Stimulated activated CD8-positive, alpha-beta memory T cell treated with anti-CD3 and anti-CD28 coated beads, Interleukin-7, amount 100 ng/mL, for 1 hour (primary cell): ENCODE measurements at places on chromosomes 1 and 21.

GRCh38 chr1:166975361-166976129 is at the start of gene ILDR2:
Gene ILDR2, minus strand, starts transcription at chr1:166975540. Its CDS starts 272 bp downstream, at chr1:166975268.
- DNase-seq, result peak; percentile 11

GRCh38 chr1:175887981-175888428 is 144.6 kb upstream of the TNR start:
- no peak for DNase-seq

GRCh38 chr1:62487956-62488355 is 51.1 kb downstream of the USP1 start:
- no peak for DNase-seq

DNA sequence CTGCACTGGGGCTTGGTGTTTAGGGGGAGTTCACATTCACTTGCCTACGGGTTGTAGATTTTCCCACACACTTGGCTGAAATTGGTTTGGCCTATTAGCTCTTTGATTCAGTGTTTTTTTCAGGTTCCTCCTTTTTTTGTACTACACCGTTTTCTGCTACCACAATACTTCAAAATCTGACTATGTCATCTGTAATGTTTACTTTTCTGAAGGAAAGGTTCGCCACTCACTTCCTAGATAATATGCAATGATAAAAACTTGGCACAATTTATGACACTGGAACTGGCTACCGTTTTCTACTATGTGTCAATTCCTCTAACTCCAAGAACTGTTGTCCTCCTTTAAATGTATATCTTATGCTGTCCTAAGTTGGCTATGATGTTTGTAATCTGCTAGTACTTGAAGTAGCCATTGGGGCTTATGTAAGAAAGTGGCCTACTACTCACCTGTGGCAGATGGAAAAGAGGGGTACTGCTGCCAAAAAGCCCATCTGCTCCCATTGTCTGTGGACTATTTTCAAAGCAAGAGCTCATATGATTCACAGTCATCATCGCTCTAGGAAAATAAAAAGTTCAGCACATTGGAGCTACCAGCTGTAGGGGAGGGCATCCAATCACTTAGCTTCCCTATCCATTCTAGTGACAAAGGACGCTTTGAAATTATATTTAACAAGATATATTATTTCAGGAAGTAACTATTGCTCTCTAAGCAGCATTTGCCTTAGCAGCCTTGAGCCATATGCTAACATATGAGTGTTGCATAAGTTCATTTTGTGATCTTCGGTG is 42.4 kb upstream of the BACH1 start:
- no peak for DNase-seq

GRCh38 chr21:43345746-43346409 is 81.1 kb downstream of the SIK1 start:
- no peak for DNase-seq

DNA sequence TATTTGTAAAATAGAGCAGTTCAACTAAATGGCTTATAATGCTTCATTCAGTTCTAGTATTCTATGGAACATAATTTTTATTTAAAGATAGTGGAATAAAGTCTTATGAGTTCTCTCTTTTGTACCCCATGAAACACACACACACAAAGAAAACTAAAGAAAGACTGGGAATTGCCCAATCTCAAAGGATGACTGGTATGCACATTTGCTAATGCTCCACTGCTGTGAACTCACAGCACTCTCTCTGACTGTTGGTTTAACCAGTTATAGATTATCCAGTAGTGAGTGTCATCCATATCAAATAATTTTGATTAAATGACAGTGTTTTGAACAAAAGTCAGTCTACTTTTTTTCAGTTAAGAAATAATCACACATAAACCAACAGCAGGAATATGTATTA is 1082.4 kb upstream of the B3GALT2 start:
- DNase-seq, result no peak

- DNase-seq, result peak; percentile 24
Observed at GRCh38 chr1:91555821-91556531, 55.3 kb downstream of the CDC7 start.

GRCh38 chr1:17673329-17674072 is 81.6 kb upstream of the ACTL8 start:
- no peak for DNase-seq

- no peak for DNase-seq
Observed at GRCh38 chr1:232247669-232248068, 382.3 kb downstream of the SIPA1L2 start.

GRCh38 chr1:152096931-152097330 is 8.1 kb upstream of the TCHHL1 start:
- DNase-seq, result no peak

- no peak for DNase-seq
Observed at GRCh38 chr1:201561195-201561564, 22.3 kb downstream of the NAV1 start.

DNA sequence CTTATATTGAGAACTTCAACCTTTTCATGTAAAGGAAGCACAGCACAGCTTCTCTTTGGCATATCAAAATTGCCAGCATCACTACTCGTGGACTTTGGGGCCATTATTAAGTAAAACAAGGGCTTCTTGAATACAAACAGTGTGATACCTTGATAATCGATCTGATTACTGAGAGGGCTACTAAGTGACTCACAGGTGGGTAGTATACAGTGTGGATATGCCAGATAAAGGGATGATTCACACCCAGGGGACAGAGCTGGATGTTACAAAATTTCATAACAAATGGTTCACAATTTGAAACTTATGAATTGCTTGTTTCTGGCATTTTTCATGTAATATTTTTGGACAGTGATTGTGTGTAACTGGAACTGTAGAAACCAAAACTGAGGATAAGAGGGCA is 15.4 kb downstream of the HDAC1 start:
- DNase-seq, result no peak

- DNase-seq, result no peak
Observed at GRCh38 chr1:205453466-205453865, 2.4 kb downstream of the BLACAT1 start.

DNA sequence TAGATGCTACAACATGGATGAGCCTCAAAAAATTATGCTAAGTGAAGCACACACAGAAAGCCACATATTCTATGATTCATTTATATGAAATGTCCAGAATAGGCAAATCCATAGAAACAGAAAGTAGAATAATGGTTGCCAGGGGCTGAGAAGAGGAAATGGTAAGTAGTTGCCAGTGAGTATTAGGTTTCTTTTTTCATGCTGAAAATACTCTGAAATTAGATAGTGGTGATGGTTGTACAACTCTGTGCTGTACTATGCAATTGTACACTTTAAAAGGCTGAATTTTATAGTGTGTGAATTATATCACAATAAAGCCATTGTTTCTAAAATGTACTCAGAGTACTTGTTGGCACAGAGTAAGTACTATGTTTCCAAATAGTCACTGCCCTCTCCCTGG is 15.5 kb upstream of the GFI1 start:
- no peak for DNase-seq

- DNase-seq, result no peak
Observed at GRCh38 chr1:226541631-226542622, 6.6 kb upstream of the STUM start.

DNA sequence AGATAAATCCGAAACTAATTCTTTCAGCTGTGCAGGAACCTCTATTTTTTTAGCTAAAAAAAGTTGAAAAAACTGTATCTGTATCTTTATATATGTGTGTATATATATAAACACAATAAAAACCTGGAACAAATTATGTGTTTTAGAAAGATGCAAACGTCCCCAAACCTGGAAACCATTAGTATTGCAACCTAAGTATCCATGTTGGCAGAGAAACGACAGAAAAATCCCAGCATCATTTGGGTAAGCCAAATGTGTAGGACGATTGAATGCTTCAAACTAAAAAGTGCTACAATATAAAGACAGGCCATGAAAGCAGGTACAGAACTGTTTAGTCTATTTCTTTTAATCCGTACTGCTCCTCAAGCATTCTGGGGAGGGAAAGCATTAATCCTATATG is 87.9 kb downstream of the AHCTF1 start:
- DNase-seq, result no peak

GRCh38 chr21:44492567-44493385 is 37.5 kb downstream of the LRRC3 start:
- DNase-seq, result no peak

GRCh38 chr1:112504001-112504660 is 4.6 kb upstream of the WNT2B start:
- DNase-seq, result no peak

DNA sequence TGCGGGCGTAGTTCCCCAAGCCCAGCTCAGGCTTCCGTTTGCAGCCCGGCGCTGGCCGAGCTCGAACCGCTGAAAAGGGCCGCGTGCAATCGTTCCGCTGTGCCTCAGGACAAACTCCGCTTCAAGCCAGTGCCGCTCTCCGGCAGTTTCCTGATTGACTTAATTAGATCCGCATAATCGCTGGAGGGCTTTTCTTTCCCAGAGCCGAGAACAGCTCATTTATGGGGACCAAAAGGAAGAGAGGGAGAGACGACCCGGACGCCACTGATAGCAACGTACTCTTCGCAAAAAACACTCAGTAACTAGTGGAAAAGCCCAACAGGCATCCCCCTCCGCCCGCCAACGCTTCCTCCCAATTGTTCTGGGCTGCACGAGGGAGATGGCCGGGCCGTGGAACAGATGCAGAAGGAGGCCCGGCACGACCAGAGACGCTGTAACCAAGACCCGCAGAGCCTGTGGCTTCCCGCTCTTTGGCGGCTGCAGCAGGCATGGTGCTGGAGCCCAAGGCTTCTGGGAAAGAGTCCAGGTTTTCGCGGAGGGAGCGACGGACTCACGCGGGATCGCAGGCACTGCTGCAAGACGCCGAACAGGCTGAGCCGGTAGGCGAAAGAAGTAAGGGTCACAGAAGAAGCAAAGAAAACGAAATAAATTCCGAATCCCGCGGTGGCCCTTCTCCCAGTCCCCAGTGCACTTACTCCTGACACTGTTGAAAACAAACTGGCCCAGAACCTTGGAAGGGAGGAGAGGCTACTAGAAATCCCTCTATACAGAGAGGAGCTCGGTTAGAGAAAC is 3.6 kb upstream of the FOXD2 start:
- no peak for DNase-seq

GRCh38 chr1:113292603-113293255 is 97.6 kb upstream of the MAGI3 start:
- DNase-seq, result no peak

GRCh38 chr1:33886496-33886895 is 22.6 kb downstream of the HMGB4 start:
- DNase-seq, result no peak

DNA sequence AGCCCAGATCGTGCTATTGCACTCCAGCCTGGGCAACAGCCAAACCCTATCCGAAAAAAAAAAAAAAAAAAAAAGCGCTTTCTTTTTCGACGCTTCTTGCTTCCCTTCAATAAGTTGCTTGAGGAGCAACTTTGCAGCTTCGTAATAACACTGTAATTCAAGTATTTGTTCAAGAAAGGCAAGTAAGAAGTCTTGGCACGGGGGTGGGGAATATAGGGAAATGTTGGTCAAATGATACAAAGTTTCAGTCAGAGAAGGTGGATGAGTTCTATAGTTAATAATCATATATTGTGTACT is 871 bp upstream of the PSMA5 start:
- DNase-seq, result no peak

DNA sequence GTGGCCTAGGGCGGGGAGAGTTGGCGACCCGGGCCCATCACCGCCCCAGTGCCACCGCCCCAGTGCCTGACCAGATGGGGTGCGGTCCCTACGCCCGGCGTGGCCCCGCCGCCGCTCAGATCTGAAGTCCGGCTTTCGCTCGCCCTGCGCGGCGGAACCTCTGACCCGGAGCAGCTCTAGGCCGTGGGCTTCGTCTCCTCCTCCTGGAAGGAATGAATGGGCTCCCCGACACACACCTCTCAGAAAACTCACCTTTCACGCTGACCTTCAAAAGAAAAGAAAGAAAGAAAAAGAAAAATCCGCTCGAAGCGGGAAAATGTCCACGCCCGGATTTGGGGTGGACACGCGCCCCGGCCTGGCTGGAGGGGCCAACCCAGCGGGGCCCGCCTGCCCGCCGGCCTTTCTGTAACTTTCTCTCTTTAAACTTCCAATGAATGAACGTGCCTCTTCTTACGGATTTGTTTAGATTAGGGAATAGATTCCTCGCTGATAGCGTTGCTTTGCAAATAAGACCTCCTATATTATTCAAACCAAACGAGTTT is 5.4 kb upstream of the SIM2 start:
- no peak for DNase-seq

- no peak for DNase-seq
Observed at GRCh38 chr1:116472431-116472961, 98.3 kb downstream of the CD58 start.

DNA sequence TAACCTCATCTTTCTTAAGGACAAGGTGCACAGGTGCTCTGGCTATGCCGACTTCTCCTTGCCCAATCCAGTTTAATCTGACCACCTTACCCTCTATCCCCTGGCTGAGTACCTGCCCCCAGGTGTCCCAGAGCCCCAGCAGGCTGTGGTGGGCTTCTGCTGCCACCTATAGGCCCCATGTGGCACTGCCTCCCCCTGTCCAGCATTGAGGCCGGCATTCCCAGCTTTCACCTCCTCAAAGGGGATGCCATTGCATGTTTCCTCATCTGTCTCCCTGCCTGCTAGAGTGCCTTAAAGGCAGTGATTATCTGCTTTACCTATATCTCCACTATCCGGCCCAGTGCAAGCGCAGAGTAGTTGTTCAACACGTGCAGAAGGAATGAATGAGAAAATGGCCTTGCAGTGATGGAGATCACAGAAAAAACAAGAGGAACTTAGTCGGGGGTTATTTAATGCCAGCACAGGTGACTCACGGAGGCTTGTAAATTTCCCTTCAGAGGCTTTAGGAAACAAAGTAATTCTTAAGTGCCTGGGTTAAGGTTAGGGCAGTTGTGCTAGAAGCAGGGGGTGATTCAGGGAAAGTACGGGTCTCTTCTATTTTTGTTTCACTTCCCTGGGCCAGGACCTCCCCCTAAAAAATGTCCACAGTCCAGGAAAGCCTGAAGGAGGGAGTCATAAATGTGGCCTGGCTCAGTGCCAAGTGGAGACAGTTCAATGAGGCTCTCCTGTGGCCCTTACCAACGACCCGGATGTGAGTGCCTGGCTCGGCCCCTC is 131.8 kb upstream of the NGF start:
- no peak for DNase-seq

DNA sequence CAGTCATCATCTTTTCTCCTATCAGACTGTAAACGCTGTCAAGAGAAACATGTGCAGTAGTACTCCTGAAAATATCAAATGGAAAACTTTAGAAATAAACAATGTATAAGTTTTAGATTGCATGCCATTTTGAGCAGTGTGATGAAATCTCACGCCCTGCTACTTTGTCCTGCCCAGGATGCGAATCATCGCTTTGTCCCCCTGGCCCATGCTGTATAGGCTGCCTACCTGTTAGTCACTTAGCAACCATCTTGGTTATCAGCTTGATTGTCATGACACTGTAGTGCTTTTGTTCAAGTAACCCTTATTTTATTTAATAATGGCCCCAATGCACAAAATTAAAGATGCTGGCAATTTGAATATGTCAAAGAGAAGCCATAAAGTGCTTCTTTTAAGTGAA is 363.0 kb downstream of the ZP4 start:
- no peak for DNase-seq

DNA sequence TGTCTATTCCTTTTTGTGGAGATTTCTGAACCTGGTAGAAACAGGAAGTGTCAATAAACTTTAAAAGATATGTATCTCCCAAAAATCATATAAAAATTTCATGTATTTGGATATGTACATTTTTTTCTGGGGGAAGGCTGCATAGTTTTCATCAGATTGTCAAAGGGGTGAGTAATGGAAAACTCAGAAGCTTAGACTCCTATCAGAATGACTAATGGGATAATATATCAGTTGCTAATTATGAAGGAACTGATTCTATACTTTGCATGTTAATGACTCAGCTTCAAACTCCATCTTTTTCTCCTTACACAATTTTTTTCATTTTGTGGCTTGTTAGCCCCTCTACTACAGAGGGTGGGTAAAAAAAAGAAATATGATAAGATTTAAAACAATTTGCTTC is 55.9 kb downstream of the GON4L start:
- no peak for DNase-seq
